B cell (primary cell): ENCODE measurements at places on chromosomes 3 and 15. TPM values are rescaled to one million over a fixed set of nuclear protein-coding genes. Genes with fewer than 3 reads are reported as not detected.
A peak's percentile ranks its signal among the peaks of the same experiment; 100 is the strongest.

GRCh38 chr15:43749690-43750345 lies 3.6 kb downstream of the PDIA3 start:
- DNase-seq: peak; percentile 86

GRCh38 chr15:39850436-39850835 lies 67.8 kb upstream of the FSIP1 start:
- DNase-seq: no peak

DNA sequence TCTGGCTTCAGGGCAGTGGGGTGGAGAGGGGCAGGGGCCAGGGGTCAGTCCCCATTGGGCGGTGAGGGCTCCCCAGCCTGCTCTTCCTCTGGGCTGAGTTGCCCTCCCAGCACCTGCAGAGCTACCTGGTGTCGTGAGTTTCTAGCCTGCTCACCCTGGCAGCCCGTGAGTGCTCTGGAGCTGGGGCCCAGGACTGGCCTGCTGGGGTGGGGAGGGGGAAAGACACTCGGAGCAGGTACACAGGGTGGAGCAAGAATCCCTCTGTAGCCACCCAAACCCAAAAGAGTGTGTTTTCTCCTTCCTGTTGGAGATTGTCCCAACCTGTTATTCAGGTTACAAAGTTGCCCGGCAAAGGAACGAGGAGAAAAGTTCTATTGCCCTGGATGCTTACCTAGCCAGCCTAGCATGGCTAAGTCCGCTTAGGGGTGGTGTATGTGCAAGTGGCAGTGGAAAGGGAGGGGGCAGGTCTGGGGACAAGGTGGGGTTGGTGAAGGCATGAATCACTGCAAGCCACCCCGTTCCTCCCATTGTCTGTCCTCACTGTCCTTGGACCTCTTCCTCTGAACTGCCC lies 8.9 kb downstream of the FAM3D start:
- no peak for DNase-seq

DNA sequence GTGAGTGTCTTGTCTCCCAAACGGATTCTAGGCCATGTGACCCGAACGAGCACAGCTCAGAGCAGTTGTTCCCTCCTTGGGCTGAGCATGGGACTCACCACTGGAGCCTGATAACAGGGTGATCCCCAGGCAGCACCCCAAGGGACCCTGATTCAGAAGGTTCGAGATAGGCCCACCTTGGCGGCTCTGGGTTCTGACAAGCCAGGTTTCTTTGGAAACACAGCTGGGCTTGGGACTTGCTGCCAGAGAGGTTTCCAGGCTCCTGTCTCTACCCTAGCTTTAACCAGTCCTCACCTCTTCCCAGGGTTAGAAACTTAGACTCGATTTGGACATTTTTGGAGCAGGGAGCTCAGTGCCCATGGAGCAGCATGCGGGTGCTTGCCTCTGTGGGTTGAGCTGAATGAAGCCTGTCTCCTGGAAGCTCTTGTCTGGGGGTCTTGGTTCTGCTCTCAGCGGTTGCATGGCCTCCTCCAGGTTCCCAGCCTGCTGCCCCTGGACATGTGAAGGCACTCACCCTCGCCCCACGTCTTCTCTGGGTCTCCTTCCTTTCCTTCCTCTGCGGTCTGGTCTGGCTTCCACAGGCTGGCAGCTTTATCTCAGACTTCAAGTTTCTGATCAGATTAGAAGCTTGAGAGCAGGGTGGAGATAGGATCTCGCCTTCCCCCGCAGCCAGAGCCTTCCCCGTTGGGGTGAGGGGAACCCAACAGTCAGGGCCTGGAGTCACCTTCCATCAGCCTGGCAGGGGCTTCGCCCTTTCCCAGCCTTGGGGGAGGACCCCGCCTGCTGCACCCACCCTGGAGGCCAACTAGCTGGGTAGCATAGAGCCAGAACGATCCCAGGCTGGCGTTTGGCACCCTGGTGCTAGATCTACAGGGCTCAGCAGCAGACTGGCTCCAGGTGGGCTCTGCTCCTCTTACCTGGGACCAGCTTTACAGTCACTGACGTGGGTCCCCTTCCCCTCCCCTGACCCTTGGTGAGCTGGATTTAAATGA lies 21.0 kb downstream of the PAQR5 start:
- DNase-seq: no peak

- no peak for DNase-seq
These were observed 23.1 kb downstream of the CD47 start for GRCh38 chr3:108067768-108068167.

GRCh38 chr15:50906954-50907600 lies 1.4 kb upstream of the AP4E1 start:
- DNase-seq: peak; percentile 89

DNA sequence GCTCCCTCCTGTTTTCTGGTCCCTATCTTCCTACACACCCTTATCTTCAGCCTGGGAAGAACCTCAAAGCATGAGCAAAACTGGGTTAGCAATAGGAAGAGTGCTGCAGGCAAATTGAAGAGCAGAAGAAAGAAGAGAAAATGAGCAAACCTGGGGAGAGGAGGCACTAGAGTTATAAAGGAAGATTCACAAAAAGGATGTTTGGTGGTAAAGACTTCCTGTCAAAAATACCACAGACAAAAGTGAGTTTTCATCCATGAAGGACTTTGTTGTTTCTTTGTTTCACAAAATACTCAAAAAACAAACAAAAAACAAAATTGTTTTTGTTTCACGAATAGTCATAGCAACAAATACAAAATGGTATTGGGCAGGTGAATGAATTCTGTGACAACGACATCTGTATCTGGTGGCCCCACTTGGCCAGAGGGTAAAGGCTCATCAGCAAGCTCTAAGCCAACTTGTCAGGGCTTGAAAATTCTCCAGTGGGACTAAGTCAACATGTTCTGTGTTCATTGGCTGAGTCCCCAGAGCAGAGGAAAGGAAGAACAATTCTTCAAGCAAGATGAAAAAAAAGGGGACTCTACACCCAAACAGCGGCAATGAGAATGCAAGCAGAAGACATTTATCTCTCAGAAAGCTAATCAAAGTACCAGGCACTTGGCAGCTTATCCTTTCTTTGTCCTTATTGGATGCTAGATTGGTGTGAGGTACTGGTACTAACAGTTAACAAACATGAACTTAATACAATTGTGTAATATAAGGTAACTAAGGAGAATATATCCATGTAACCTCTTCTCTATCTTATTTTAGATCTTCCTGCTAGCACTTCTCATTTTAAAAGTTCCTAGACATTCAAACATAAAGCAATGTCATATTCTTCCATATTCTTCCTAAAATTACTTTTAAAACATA lies 9.7 kb downstream of the ATP8B4 start:
- no peak for DNase-seq

The GLT8D1 gene
- total RNA-seq: 28.7 and 32.5 TPM in 2 replicates
